ENCODE measurements at places on chromosomes 6 and 20.

GRCh38 chr6:133921249-133921859 lies 31.7 kb upstream of the TBPL1 start:
- DNase-seq: peak; percentile 35

- DNase-seq: no peak
Measured at GRCh38 chr20:4073852-4074741, 58.7 kb upstream of the RNF24 start.

GRCh38 chr6:90350689-90351554 lies 54.3 kb upstream of the BACH2 start:
- DNase-seq: no peak

- no peak for DNase-seq
Measured at GRCh38 chr6:170224694-170225660, 65.9 kb downstream of the DLL1 start.

DNA sequence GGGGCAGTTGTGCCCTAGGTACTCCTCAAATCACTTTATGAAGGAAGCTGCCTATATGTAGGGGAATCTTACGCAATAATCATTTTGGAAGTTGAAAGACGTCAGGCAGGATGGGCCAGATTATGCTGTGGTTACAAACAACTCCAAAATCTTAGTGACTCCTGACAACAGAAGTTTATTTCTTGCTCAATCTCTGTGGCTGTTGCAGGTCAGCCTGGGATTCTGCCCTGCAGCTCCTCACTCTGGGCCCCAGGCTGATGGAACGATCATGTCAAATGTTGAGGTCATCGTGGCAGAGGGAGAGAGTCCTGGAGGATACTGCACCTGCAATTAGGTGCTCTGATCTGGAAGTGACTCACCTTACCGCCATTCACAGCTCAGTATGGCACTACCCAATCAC lies 88.4 kb downstream of the ZDHHC14 start:
- DNase-seq: no peak

- no peak for DNase-seq
Measured at GRCh38 chr20:1626528-1627199, 6.9 kb upstream of the SIRPB1 start.

DNA sequence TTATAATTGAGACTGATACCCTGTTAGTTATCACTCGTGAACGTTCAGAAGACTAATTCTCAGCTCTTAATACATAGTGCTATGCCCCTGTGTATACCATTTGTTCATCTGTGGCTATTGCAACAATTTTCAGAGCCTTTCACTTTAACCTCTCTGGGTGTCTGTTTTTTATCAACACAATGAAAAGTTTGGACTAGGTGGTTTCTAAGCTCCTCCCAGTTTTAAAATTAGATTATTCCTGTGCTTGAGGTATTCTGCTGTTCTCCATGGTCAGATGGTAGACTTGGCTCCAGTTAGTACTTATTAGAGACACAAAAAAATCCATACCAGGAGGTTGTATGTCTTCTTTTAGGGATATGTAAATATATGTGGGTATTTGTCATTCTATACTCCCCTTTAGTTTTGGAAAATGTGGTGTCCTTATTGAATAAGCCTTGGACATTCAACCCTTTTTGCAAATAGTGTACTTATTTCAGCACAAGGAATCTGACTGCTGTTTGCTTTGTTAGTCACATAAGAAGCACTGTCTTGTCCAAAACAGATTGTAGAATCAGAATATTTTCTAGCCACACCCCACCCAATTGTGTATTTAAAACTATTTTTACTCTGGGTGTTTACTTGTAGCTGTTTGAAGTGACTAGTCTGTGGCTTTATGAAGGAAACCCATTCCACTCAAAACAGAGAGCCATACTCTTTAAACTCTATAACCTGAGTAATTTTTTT lies 2.0 kb upstream of the COL10A1 start:
- no peak for DNase-seq

DNA sequence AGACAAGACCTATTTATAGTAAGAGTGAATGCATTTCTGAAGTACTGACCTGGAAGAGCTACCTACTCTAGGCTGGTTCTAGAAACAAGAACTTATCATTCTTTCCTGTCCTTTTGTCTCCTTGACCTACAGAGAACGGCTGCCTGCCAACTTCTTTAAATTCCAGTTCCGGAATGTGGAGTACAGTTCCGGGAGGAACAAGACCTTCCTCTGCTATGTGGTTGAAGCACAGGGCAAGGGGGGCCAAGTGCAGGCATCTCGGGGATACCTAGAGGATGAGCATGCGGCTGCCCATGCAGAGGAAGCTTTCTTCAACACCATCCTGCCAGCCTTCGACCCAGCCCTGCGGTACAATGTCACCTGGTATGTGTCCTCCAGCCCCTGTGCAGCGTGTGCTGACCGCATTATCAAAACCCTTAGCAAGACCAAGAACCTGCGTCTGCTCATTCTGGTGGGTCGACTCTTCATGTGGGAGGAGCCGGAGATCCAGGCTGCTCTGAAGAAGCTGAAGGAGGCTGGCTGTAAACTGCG lies 8.3 kb downstream of the APOBEC2 start:
- no peak for DNase-seq

Measured in activated T-helper 1 cell treated with anti-CD3 and anti-CD28 coated beads, Interleukin-2, amount 50 U/mL, for 16 hours (primary cell).